ENCODE measurements at places on chromosomes 4 and X.

DNA sequence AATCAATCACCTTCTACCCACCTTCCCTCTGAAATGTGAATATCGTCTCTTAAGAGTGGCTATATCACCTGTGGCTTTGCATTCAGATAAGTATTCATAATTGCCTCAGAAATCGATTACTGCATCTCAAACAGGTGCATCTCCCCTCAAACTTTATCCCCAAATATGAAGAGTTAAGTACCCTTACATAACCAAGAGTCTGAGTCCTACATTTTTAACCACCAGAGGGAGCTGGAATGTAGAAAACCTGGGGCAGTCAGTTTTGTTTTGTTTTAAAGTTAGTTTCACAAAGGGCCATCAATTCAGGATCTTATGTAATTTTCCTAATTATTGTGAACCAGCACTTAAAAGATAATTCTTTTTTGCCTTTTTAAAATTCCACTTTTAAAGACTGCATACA is 5.7 kb downstream of the TCEANC start:
- H3K27me3 ChIP-seq: peaks cover 7% of the 10 kb centered on the region
- H3K36me3 ChIP-seq: no peaks in the 10 kb centered on the region
- H3K4me3 ChIP-seq: no peak overlapping the region
- no peaks in the 10 kb centered on the region for H3K4me1 ChIP-seq

- no peak overlapping the region for H3K27ac ChIP-seq
- H3K27me3 ChIP-seq: no peaks in the 10 kb centered on the region
- H3K4me3 ChIP-seq: no peak overlapping the region
- no peak for DNase-seq
These were observed 512.2 kb upstream of the INTU start for GRCh38 chr4:127120441-127121090.

- no peak overlapping the region for H3K27ac ChIP-seq
These were observed 10.9 kb downstream of the MTMR1 start for GRCh38 chrX:150704030-150704613.

DNA sequence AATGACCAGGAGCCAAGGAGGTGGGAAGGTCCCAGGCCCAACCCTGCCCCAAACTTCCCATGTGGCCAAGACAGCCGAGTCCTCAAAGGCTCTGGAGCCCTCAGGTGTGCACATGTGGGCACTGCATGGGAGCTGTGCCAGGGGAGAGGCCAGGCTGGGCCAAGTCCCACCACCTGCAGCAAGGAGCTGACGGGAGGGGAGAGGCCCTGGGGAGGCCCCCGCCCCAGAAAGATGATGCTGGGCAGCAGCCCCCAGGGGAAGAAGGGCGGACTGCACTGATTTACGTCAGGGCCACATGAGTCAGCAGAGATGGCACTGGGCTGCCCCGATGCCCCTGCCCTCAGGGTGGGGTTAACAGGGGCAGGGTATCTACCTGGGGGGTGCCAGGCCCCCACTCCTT is 1.4 kb downstream of the L1CAM start:
- peak overlapping the region; percentile 58 for H3K4me3 ChIP-seq
- H3K27me3 ChIP-seq: peaks cover 25% of the 10 kb centered on the region
- DNase-seq: no peak
- peaks cover 29% of the 10 kb centered on the region for H3K4me1 ChIP-seq
- no peaks in the 10 kb centered on the region for H3K36me3 ChIP-seq
- H3K27ac ChIP-seq: no peak overlapping the region

DNA sequence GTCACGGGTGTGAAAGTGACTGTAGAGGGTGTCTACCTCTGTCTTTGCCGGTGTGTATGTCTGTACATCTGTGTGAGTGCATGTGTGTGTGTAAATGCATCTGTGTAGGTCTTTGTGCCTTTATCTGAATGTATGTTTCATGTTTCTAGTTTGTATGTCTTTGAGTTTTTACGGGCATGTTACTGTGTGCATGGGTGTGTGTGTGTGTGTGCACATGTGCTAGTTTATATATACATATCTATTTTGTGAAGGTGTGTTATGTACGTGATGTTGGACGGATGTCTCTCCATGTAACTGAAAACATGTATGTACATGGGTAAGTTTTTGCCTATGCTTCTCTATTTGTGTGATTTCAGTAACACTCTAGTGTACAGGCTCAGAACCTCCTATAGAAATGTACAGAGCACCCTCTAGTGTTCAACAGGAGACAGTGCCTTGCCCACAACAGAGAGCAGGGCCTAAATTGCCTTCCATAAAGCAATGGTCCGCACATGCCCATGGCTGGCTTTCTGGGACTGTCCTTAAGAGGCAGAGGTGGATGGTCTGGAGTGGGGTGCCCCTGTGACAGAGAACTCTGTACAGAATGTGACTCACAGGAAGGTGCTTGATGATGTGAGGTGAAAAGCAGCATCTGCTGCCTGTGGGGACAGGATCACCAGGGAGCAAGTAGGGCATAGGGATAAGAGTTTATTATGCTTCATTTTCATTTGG is 343.5 kb downstream of the RAPGEF2 start:
- H3K4me1 ChIP-seq: peaks cover 2% of the 10 kb centered on the region
- peaks cover 6% of the 10 kb centered on the region for H3K27me3 ChIP-seq
- H3K27ac ChIP-seq: no peak overlapping the region
- no peak overlapping the region for H3K4me3 ChIP-seq
- H3K36me3 ChIP-seq: no peaks in the 10 kb centered on the region
- peak; percentile 8 for DNase-seq

DNA sequence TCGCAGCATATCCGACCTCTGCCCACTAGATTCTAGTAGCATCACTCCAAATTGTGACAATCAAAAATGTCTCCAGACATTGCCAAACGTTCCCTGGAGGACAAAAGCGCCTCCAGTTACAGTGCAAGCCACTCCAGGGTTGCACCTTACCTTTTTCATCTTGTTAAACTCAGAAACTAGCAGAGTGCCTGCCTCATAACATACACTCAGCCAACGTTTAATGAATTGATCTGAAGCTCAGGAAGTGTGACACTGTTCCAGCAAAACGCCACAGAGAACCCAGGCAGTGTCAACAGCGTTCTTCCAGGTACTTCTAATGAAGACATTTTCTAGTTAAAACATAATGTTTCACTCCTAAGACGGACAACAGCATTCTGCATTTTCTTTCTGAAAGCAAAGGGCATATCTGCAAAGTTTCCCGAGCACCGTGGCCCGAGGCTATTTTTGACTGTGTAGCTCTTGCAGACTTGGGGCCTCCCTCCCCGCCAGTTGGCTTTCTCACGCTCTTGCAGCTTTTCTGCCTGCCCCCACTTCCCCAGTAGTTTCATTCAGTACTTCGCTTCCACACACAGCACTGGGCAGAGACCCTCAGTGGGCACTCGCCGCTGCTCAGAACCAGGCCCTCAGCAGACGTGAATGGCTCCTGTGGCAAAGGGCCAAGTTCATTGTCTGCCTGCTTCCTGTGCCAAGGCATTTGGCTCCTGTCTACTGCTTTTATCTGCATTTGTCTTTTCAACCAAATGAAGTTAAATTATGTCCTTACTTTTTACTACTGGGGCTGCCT is 133.4 kb upstream of the TTC29 start:
- no peak for DNase-seq

DNA sequence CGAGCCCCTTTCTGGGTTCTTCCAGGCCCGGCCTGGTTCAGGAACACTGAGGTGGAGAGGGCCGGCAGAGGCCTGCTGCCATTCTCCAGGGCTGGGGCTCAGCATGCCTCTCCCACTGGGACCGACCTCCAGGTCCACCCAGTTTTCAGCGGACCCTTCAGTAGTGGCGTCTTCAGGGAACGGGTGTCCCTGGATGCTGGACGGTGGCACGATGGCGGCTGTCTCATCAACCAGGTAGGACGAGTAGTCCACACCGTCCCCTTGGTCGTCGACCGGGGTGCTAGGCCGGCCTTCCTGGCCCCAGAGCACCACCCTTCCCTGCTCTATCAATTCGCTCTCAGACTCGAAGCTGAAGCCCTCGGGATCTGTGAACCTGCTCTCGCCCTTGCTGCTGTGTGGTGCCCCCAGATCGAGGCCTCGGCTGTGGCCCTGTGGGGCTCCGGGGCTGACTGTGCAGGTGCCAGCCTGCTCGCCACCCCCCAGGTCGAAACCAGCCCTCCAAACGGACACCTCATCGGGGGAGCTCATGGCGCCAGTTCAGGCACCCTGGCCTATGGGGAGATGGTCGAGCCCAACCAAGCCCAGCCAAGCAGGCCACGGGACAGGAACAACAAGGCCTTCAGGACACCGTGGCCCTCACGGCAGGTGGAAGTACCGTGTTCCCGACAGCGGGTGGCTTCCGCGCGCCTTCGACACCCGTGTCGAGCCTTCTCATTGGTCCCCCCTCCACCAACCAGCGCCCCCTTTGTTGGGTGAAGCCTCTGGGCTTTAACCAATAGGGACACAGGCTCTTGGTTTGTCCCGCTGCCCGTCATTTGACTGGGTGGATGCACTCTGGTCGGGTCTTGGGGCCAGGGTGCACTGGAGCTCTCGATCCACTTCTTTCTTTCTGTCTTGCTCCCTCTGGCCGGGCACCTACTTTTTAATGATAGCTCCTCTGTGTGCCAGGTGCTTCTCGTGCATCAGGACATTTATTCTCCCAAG is 814 bp upstream of the LOC101059915 start:
- H3K27ac ChIP-seq: no peak overlapping the region
- DNase-seq: no peak
- H3K4me1 ChIP-seq: peaks cover 24% of the 10 kb centered on the region
- no peaks in the 10 kb centered on the region for H3K36me3 ChIP-seq
- no peak overlapping the region for H3K4me3 ChIP-seq

- H3K27ac ChIP-seq: no peak overlapping the region
- no peaks in the 10 kb centered on the region for H3K36me3 ChIP-seq
- peaks cover 7% of the 10 kb centered on the region for H3K4me1 ChIP-seq
- no peak overlapping the region for H3K4me3 ChIP-seq
- no peak for DNase-seq
- H3K27me3 ChIP-seq: peaks cover 48% of the 10 kb centered on the region
These were observed 26.8 kb upstream of the HMX1 start for GRCh38 chr4:8898419-8898818.

DNA sequence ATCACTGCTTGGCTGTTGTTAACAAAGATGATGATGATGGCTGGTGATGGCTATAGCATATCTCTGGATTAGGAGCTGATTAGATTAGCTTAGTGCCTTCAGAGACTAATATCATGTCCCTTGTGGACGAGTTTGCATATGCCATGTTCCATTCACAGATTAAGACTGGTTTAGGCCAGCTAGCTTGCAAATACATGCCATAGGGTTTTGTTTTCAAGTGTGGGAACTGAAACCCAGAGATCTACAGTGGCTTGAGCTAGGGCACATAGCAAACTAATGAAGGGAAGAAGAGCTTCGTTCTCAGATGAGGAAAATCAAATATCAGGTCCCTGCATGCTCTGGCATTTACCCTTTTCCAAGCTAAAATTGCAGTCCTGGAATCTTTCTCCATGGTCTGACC is 492.3 kb downstream of the MAGEE1 start:
- H3K4me1 ChIP-seq: no peaks in the 10 kb centered on the region
- H3K36me3 ChIP-seq: no peaks in the 10 kb centered on the region
- no peak overlapping the region for H3K27ac ChIP-seq
- H3K4me3 ChIP-seq: no peak overlapping the region
- no peak for DNase-seq
- no peaks in the 10 kb centered on the region for H3K27me3 ChIP-seq

GRCh38 chrX:18537524-18537923 is 112.1 kb downstream of the CDKL5 start:
- H3K36me3 ChIP-seq: peaks cover 3% of the 10 kb centered on the region
- H3K4me3 ChIP-seq: no peak overlapping the region
- H3K4me1 ChIP-seq: peaks cover 7% of the 10 kb centered on the region
- DNase-seq: no peak
- H3K27me3 ChIP-seq: no peaks in the 10 kb centered on the region
- H3K27ac ChIP-seq: no peak overlapping the region

DNA sequence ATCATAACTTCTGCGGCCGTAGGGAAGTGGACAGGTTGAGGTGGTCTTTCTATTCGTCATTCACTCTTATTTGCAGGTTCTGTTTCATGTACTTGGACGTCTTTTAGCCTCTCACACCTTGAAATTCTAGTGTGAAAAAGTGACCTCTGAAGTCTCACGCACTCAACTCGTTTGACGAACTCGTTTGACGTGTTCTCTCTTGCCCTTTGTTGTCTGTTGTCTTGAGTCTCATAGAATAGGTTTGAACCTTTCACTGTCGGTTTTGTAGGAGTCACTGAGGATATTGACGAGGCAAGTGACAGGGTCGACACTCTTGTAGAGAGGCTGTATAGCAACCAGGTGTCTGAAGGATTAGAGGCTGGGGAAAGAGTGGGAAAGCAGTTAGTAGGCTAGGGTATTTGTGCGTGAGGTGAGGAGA is 1.1 kb upstream of the PGRMC2 start:
- peak; percentile 35 for DNase-seq
- H3K27me3 ChIP-seq: no peaks in the 10 kb centered on the region
- H3K36me3 ChIP-seq: no peaks in the 10 kb centered on the region
- peak overlapping the region; percentile 78 for H3K27ac ChIP-seq

- H3K4me3 ChIP-seq: no peak overlapping the region
- no peaks in the 10 kb centered on the region for H3K4me1 ChIP-seq
- no peaks in the 10 kb centered on the region for H3K27me3 ChIP-seq
- H3K36me3 ChIP-seq: no peaks in the 10 kb centered on the region
- no peak for DNase-seq
- no peak overlapping the region for H3K27ac ChIP-seq
These were observed 525.1 kb upstream of the ATOH1 start for GRCh38 chr4:93303440-93303839.

DNA sequence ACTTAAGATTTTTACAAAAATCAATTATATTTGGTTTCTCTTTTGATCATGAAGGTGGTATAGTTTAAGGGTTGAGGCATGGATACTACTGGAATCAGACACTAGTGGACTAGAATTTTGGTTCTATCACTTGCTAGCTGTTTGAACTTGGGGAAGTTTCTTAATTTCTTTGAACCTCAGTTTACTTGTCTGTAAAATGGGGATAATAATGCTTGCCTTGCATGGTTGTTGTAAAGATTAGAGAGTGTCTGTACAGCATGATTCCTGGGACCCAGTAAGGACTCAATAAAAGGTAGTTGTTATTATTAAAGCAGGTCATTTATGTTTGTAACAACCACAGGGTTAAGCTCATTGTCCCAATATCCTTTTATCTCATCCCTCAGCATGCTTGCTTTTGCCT is 36.0 kb downstream of the TMEM164 start:
- H3K27ac ChIP-seq: no peak overlapping the region
- no peaks in the 10 kb centered on the region for H3K27me3 ChIP-seq
- H3K4me3 ChIP-seq: no peak overlapping the region
- H3K4me1 ChIP-seq: peaks cover 30% of the 10 kb centered on the region

DNA sequence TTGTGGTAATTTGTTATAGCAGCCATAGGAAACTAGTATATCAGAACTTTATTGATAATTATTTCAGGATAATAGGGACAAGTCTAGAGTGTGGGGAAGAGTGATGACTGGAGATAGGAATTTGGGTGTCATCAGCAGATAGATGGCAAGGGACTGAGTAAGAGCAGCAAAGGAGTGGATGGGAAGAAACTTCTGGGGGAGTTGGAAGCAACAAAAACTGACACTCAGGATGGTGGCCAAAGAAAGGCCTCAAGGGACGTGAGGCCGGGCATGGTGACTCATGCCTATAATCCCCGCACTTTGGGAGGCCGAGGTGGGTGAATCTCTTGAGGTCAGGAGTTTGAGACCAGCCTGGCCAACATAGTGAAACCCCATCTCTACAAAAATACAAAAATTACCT is 9.1 kb upstream of the SLC25A5 start:
- H3K4me3 ChIP-seq: no peak overlapping the region
- H3K27me3 ChIP-seq: no peaks in the 10 kb centered on the region
- H3K27ac ChIP-seq: no peak overlapping the region
- H3K4me1 ChIP-seq: no peaks in the 10 kb centered on the region
- DNase-seq: no peak

Data from stimulated activated naive B cell treated with anti-CD40 and anti-IgM and Interleukin-4, amounts not matched to agents 10 μg/mL and 1 μg/mL and 100 μg/mL, for 72 hours (primary cell).